ENCODE measurements at places on chromosomes 6 and 20.

- no peak for DNase-seq
Observed at GRCh38 chr6:84508334-84508733, 256.1 kb downstream of the TBX18 start.

- no peak for DNase-seq
Observed at GRCh38 chr6:154690857-154691256, 42.4 kb upstream of the SCAF8 start.

GRCh38 chr6:4603291-4603690, 172.9 kb upstream of the CDYL start:
- DNase-seq: no peak

DNA sequence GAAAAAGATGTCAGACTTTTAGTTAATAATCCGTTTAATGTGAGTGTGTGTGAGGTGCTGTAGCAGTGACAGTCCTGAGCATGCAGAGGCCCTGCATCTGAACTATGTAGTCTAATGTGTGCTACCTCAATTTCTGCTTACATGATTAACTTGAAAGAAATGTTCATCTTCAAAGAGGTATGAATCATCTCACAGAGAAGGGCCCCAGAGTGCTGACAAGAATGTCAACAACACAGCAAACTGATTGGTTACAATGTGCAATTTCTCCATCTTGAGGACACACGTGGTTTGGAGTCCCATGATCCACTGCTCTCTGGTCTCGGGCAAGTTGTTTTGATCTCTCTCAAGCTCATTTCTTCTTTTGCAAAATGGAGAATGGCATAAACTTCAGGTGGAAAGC, 61.7 kb upstream of the EMILIN3 start:
- DNase-seq: no peak

- no peak for DNase-seq
Observed at GRCh38 chr6:85078058-85078457, 313.7 kb upstream of the TBX18 start.

DNA sequence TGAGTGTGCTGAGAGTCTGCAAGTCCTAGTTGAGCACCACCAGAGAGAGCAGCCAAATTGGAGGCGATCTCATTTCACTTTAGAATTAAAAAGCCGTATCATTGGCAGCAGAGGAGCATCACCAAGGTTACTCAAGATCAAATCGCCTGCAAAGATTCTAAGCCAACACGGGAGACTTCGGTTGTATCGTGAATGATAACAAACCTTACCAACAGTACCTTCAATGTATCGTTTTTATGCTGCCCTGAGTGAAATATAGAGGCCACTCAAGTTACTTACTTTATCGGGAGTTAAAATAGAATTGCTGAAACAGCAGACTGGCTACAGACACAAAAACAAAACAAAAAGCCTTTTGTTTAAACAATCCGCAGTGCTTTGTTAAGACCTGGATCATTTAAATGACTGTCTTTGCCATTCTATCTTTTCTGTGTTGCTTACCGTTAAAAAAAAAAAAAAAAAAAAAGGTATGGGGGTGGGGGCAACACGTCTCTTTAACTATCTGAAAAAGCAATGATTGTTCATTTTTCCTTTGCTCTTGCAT, 14.2 kb downstream of the NHSL1 start:
- no peak for DNase-seq

DNA sequence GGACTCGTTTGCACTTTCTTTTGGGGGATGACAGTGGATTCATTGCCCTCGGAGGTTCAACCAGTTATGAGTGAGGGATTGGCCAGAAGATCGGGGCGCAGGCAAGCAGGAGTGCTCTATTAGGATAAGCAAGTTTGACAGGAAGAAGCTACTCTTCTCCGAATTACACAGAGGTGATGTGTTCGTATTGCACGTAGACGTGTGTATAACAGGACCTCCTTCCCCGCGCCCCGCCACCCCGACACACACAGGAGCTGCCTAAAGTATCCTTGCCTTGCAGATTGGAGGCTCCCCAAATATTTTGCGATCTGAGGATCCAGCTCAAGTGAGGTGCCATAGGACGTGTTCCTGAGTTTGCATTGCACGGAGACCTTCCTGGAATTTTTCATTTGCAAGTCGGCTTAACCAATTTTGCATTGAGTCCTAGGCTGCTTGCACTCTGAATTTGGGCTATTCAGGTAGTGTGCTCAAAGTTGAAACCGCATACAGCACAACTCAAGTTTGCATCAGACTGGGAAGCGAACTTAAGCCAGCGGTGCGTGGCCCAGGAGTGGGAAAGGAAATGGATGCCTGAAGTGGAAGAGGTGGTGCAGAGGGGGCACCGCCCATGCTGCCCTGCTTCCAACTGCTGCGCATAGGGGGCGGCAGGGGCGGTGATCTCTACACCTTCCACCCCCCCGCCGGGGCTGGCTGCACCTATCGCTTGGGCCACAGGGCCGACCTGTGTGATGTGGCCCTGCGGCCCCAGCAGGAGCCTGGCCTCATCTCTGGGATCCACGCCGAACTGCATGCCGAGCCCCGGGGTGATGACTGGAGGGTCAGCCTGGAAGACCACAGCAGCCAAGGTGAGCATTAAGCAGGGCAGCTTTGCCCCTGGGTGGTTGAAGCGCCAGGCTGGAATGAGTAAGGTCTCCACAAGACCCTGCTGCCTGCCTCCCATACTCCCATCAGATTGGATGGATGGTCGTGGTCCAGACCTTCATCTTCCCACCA, 770 bp downstream of the TCF19 start:
- DNase-seq: no peak

GRCh38 chr6:161169035-161169434, 104.8 kb downstream of the AGPAT4 start:
- no peak for DNase-seq

- DNase-seq: no peak
Observed at GRCh38 chr6:164008902-164009301, 594.4 kb downstream of the QKI start.

DNA sequence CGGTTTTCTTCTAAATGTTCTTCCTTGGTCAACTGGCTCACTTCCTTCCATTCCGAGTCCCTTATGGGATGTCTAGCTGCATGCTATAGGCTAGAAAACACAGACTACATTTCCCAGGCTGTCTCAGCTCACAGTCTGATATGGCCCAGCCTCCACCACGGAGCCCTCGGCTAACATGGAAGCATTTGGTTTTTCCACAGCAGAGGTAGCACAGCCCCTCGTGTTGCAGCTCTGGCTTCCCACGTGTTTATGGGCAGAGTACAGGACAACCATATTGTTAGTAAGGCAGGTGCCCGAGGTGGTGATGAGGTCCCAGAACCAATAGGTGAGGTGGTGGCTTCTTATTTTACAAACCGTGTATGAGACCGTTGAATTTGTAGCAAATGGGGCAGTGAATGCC, 8.7 kb downstream of the GPLD1 start:
- DNase-seq: no peak

DNA sequence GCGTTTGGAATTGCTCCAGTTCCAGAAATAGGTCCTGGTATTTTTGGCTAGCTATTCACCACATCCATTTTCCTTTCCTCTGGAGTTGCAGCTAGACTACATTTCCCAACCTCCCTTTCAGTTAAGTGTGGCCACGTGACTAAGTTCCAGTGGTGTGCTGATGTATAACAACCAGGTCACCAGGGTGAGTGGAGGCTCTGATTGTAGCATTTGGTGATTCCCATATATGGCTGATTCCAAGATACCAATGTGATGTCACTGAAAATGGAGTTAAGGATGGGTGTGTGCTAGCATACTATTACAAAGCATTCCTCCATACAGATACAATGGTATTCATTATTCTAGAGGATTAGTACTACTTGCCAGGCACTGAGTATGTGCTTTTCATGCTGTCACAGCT, 49.7 kb upstream of the STK35 start:
- DNase-seq: no peak

DNA sequence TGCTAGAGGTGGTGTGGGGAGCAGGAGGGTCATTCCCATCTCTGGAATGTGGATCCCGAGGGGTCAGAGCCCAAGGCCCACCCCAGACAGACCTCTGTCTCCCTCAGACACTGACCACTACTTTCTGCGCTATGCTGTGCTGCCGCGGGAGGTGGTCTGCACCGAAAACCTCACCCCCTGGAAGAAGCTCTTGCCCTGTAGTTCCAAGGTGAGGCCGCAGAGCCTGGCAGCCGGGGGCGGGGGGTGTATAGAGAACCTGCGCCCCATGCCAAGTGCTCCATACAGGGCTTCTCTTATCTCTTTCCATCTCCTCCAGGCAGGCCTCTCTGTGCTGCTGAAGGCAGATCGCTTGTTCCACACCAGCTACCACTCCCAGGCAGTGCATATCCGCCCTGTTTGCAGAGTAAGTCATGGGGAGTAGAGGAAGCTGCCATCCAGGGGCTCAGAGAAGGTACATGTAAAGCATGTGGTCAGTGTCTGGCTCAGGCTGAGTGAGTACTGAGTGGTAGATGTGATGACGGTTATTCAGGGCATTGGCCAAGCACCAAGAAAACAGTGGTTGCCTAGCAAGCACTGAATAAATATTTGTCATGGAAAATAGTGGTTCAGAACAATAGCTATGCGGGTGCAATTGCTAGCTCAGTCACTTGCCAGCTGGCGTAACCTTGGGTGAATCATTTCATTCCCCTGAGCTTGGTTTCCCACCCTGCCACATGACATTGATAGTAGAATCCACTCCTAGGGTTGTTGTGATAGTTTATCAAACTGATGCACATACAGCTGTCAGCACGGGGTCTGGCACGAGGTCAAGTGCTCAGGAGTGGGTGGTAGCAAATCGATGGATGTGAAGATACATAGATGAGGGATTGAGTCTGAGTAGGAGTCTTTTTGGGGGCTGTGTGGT, 3.5 kb downstream of the PIGT start:
- no peak for DNase-seq

DNA sequence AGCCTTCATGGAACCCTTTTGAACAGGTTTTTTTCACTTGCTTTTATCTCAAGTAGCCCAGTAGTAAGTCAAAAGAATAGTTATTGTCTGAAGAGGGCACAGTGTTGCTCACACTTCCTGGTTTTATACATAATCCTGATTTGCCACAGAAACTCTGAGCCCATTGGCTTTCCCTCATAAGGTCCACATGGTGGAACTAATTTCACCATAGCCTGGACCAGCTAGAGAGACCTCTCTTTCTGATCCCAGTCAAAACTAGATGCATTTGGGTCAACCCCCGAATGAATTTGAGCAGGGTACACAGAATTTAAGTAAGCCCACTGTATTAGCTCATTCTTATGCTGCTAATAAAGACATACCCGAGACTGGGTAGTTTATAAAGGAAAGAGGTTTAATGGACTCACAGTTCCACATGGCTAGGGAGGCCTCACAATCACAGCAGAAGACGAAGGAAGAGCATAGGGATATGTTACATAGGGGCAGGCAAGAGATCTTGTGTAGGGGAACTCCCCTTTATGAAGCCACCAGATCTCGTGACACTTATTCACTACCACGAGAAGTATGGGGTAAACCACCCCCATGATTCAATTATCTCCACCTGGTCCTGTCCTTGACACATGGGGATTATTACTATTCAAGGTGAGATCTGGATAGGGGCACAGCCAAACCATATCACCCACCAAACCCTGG, 6.2 kb downstream of the RWDD2A start:
- no peak for DNase-seq

GRCh38 chr20:58703765-58704371, 11.3 kb downstream of the NPEPL1 start:
- no peak for DNase-seq

DNA sequence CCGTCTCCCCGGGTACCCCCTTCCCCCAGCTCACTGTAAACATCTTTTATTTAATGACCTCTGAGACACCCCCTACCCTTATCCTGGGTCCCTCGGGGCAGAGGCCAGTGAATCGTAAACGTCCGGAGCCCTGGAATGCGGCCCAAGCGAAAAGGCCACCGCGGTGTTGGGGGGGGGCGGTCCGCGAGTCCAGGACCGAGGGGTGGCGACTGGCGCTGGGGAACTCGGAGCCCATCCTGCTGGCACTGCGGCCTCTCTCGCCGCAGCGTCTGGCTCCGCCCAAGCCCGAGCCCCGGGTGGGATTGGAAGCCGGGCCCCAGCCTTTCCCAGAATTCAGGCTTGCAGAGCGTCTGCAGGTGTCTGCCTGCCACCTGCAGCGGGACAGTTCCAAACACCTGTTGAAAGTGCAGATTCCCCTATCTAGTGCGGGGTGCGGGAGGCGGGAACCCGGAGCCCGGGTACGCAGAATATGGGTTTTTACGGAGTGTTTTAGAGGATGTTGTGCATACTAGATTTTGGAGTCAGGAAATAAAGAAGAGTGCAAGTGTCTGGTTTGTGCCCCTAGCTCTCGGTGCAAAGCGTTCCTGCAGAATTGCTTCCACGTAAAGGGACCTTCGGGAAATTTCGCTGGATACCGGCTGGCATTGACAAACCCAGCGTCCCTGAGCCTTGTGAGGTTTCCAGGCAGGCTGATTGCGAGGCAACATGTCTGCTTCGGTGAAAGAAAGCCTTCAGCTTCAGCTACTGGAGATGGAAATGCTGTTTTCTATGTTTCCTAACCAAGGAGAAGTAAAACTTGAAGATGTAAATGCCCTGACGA, 800 bp downstream of the RWDD2A start:
- DNase-seq: no peak

- DNase-seq: no peak
Observed at GRCh38 chr6:37698264-37699137, 818 bp upstream of the MDGA1 start.

GRCh38 chr6:20672038-20672437, 137.8 kb downstream of the CDKAL1 start:
- no peak for DNase-seq

GRCh38 chr20:18666803-18667415, 79.1 kb downstream of the DTD1 start:
- DNase-seq: no peak

Data from cortex of kidney (tissue), 1 donor.